Lower lobe of right lung (tissue), 2 donors: ENCODE measurements at places on chromosomes 13 and 19. TPM values are rescaled to one million over a fixed set of nuclear protein-coding genes. Genes with fewer than 3 reads are reported as not detected.
A peak's percentile ranks its signal among the peaks of the same experiment; 100 is the strongest.

- H3K4me1 ChIP-seq, result no peaks in the 10 kb centered on the region
- no peak for DNase-seq
- no peak overlapping the region for H3K27ac ChIP-seq
- no peaks in the 10 kb centered on the region for H3K27me3 ChIP-seq
- H3K36me3 ChIP-seq, result no peaks in the 10 kb centered on the region
Measured at GRCh38 chr13:29684441-29684840, 89.0 kb upstream of the SLC7A1 start.

DNA sequence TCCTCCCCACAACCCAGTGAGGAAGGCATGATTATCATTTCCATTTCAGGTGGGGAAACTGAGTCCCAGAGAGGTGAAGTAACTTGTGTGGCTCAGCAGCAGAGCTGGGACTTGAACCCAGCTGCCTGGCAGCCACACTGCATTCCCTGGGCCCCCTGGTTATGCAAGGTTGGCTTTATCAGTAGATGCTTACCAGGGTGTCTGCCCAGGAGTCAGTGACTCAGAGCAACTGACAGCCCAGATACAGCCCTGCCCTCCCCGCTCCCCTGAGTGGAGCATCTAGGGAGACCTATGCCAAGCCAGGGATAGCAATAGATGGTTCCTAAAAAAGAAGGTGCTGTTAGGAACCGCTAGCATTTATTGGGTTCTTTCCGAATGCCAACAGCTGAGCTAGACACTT, 5.9 kb downstream of the IGLON5 start:
- no peaks in the 10 kb centered on the region for H3K36me3 ChIP-seq
- H3K27me3 ChIP-seq, result peaks cover 5% of the 10 kb centered on the region
- DNase-seq, result no peak
- H3K4me3 ChIP-seq, result no peak overlapping the region
- no peak overlapping the region for H3K27ac ChIP-seq

DNA sequence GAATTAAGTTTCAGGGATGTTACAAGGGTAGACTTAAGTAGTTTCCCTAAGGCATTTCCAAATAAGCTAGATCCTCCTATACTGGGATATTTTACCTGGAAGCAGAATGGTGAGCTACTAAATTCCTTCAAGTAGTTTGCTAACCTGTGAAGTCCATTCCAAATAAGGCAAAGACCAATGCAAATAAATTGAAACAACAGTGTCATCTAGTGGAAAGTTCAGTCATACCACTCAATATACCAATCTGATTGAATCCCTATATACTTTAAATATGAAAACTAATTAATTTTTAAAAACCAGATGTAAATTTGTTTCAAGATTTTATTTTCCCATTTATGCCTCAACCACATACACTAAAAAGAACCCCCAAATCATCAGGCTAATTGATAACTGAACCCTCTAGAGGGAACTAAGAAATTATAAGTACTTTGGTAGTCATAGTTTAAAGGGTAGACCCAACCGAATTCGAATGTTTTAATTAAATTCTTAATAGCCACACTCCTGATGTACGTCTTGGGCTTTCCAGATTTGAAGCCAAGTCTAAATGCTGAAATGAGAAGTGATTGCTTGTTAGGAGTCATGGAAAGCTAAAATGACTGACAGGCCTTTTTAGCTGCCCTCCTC, 223.7 kb downstream of the TBC1D4 start:
- no peaks in the 10 kb centered on the region for H3K4me1 ChIP-seq
- DNase-seq, result no peak
- no peak overlapping the region for H3K27ac ChIP-seq
- no peaks in the 10 kb centered on the region for H3K36me3 ChIP-seq
- no peaks in the 10 kb centered on the region for H3K27me3 ChIP-seq
- no peak overlapping the region for H3K4me3 ChIP-seq

ACP5 gene
- 650 TPM for total RNA-seq

DNA sequence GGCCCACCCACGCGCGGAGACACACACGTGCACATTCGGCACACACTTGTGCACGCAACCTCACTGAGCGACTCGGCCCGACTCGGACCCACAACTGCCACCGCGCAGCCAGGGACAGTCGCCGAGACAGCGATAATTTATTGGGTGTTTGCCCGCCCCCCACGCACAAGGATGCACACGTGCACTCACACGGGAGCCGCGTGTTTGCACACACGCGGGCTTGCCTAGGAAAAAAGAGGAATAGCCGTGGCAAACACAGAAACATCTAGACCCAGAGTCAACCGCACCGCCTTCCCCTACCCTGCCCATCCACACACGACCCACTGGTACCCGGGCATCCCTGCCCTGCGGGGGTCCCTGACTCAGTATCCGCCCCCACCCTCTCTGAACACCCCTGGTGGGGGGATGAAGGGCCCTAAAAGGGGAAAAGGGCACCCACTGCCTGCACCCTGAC, 1.1 kb upstream of the SSBP4 start:
- DNase-seq, result peak; percentile 81
- no peaks in the 10 kb centered on the region for H3K36me3 ChIP-seq
- H3K27ac ChIP-seq, result peak overlapping the region; percentile 97
- H3K4me3 ChIP-seq, result peak overlapping the region; percentile 80
- peaks cover 76% of the 10 kb centered on the region for H3K4me1 ChIP-seq

DNA sequence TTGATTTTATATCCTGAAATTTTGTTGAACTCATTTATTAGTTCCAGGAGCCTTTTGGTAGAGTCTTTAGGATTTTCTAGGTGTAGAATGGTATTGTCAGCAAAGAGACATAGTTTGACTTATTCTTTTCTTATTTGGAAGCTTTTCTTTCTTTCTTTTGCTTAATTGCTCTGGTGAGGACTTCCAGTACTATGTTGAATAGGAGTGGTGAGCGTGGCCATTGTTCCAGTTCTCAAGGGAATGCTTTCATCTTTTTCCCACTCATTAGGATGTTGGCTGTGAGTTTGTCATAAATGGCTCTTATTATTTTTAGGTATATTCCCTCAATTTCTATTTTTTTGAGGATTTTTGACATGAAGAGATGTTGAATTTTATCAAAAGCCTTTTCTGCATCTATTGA, 182.2 kb upstream of the SPRY2 start:
- H3K36me3 ChIP-seq, result no peaks in the 10 kb centered on the region
- no peak overlapping the region for H3K4me3 ChIP-seq
- H3K27ac ChIP-seq, result no peak overlapping the region
- no peaks in the 10 kb centered on the region for H3K27me3 ChIP-seq
- DNase-seq, result no peak

DNA sequence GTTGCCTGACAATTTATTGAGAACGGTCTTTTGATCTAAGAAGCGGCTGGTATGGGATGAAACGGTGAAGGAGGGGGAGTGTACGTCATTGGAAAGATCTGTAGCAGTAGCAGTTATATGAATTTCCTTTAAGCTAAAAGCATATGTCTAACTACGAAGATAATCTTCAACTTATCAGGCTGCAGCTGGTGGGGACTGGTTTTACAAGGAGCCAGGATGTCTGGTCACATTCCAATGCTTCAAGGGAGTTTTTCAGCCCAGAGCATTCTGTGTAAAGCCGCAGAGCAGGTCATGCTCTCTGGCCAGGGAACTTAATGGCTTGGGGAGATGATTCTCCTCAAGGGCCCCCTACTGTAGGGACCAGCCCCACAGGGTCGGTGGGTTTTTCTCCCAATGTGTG, 29.2 kb downstream of the CLEC4M start:
- H3K27me3 ChIP-seq, result peaks cover 35% of the 10 kb centered on the region
- no peak overlapping the region for H3K27ac ChIP-seq
- no peak for DNase-seq
- peaks cover 4% of the 10 kb centered on the region for H3K4me1 ChIP-seq
- no peaks in the 10 kb centered on the region for H3K36me3 ChIP-seq
